HCEC 1CT (cell line): ENCODE measurements at places on chromosomes 16 and 17.

GRCh38 chr17:7538891-7539545 lies 9.8 kb upstream of the TNFSF12 start:
- DNase-seq, result no peak

DNA sequence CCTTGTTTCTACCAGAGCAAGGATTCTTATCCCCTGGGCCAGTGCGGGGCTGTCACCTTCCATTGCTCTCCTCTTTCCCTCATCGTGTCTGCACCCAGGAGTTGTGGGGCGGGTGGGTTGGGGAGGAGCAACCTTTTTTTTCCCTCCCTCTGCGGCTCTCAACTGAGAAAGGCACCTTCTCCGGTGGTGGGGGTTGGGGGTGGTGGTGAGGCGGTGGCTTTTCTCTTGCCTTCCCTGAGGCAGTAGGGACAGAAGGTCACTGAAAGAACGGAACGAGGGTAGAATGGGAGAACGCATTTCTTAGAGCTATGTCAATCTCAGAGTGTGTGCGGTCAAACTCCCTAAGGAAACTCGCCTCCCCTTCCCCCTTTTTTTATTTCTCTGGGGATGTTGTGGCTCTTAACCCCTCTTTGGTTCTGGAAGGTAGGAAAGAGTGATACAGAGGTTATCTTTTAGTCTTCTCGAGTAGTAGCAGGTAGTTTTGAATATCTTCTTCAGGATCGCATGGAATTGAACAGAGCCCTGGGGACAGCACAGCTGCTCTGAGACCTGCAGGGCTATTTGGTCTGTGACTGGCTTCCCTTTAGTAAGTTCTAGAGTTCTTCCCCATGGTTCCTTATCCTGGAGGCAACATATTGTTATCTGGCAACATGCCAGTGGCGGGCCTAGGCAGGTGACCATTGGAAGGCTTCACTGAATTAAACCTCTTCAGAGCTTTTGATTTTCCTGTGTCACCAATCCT lies 994 bp downstream of the CLTC start:
- DNase-seq, result peak; percentile 38

GRCh38 chr16:77995843-77996455 lies 26.4 kb upstream of the CLEC3A start:
- DNase-seq, result no peak

DNA sequence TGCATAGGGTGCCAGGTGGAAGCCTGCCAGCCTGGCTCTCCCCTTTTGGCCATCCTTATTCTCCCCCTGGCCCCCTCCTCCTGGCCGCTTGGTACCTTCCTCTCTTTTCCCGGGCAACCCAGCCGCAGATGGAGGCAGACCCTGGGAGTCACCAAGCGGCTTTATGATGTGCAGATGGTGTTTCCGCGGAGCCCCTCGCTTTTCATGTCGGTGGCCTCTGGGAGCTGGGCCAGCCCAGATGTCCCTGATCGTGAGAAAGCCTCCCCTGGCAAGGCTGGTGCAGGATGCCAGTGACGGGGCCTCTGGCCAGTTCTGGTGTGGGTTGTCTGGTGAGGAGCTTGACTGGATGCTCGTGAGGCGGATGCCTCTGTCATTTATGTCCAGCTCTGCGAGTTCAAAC lies 18.0 kb upstream of the BRD7 start:
- DNase-seq, result no peak

DNA sequence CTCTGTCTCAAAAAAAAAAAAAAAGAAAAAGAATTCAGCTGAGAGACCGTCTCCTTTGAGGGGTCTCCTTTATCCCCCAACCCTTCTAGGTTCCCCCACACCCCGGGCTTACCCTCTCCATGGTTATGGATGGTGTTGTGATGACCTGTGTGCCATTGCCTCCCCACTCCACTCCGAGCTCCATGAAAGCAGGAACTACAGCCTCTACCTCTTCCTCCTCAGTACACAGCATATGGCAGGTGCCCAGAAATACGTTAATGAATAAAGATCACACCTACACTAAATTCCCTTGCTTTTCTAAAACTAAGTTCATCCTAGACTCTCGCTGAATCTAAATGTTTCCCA lies 17.2 kb downstream of the COPRS start:
- DNase-seq, result no peak

- no peak for DNase-seq
These were observed 4.7 kb downstream of the KLHDC4 start for GRCh38 chr16:87761060-87761459.

DNA sequence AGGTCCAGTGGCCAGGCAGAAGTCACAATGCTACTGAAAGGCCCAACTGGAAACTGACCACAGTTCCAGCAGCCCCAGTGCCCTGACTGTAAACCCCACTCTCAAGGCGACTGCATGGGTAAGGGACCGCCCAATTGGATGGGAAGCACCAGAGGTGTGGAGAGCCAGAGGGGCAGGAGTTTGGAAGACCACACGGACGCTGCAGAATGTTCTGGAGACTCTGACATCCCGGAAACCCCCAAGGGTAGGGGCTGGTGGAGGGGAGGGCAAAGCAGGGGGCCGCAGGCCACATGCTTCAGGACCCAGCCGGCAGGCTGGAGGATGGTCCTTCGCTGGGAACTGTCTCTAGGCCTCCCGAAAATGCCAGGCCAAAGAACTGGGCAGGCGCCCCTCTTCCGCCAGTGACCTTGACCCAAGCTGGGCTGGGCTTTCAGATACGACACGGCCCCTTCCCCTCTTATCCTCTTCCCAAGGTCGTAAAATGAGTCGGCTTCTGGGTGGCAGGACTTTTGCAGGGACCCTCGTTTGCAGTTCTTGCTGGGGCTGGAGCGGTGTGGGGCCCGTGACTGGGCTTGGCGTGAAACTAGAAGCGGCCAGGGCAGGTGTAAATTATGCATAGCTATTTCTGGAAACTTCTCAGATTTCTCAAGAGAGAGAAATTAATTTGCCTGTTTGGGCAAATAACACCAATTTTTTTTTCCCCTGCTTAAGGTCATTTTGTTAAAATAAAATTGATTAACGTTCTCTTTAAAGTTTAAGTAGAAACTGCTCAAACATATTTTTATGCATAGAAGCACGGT lies 110.2 kb downstream of the C16orf78 start:
- no peak for DNase-seq

DNA sequence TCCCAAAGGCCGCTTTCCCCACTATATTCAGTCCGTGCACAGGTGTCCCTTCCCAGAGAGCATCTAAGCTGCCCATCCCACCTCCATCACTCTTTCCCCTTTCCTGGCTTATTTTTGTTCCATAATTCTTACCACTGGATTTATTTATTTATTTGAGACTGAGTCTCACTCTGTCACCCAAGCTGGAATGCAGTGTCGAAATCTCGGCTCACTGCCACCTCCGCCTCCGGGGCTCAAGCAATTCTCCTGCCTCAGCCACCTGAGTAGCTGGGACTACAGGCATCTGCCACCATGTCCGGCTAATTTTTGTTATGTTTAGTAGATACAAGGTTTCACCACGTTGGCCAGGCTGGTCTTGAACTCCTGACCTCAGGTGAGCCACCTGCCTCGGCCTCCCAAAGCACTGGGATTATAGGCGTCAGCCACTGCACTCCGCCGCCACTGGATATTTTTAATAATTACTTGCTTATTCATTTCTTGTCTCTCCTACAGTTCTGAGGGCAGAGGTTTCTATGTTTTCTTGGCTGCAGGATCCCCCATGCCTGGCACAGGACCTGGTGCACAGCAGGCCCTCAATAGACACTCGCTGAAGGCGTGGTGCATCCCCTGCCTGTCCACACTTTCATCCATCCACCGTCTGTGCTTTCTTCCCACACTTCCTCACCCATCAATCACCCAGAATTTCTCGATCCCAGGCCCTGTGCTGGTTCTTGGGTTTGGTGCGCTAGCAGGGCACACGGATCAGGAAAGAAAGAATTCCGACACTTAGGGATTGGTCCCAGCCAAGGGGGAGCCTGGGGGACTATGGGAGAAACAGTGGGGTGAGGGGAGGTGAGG lies 9.9 kb upstream of the ADGRG1 start:
- DNase-seq, result peak; percentile 13

DNA sequence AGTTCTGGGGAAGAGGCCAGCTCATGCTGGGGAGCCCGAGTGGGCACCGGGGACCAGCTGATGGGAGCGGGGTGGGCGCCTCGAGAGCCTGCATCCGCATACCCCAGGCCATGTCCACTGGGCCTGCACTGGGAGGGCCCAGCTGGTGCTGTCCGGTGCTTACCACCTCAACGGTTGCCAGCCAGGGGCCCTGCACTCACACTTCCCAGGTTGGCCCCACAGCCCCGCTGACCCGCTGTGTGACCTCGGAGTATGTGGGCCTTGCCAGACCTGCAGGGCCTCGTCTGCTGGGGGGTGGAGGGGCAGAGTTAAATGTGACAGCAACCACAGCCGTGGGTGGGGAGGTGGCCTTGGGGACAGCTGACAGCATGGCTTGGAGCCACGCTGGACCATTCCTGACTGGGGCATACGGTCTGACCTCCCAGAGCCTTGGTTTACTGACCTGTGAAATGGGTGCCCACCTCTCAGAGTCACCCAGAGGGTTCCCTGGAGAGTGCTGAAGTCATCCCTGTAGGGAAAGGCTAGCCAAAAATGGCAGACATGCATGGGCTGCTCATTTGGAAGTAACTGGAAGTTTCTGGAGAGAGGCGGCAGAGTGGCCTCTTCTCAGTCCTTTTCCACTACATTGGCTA lies 5.4 kb upstream of the GAA start:
- no peak for DNase-seq

DNA sequence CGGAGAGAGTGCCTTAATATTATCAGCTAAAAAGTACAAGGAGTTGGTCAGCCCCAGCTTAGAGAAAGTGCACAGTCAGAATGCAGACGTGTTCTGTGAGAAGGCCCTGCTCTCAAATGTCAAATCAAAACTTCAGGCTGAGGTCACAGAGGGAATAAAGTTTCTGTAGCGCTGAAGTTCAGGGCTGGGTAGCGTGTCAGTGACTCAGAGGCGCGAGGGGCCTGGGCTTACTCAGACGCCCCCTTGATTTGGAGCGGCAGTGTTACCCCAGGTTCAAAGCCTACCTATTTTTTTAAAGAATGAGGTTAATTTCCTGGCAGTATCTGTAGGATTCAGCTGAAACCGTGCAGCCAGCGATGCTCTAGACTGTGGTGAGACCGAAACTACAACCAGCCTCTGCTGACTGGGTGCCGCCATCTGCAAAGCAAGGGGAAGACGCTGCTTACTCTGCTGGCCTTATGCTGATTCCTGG lies 4.8 kb downstream of the CIAO3 start:
- no peak for DNase-seq

- DNase-seq, result no peak
These were observed 254.1 kb downstream of the CA10 start for GRCh38 chr17:51904379-51904778.

- DNase-seq, result no peak
These were observed 74.9 kb upstream of the ZNF423 start for GRCh38 chr16:49930841-49931240.

GRCh38 chr16:11177578-11178160 lies 78.3 kb downstream of the SOCS1 start:
- DNase-seq, result no peak

- DNase-seq, result no peak
These were observed 8.3 kb downstream of the FOXJ1 start for GRCh38 chr17:76132574-76133338.

DNA sequence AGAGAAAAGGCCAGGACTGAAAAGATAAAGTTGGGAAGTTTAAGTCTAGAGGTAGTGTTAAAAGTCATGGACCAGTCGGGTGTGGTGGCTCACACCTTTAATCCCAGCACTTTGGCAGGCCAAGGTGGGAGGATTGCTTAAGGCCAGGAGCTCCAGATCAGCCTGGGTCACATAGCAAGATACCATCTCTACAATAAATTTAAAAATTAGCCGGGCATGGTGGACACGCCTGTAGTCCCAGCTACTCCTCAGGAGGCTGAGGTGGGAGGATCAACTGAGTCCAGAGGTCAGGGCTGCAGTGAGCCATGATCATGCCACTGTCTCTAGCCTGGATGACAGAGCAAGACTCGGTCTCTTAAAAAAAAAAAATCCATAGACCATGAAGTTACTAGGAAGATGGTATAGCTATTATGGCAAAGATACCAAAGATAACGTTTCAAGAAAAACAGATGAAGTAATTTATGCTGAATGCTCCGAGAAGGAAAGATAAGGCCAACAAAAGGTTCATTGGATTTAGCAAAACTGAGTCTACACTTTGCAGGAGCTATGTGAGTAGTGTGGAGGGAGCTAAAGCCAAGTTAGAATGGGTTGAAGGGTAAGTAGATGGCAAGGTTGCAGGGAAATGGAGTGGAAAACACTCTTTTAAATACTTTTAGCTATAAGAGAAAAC lies 11.7 kb downstream of the TRIM37 start:
- DNase-seq, result no peak

- no peak for DNase-seq
These were observed 17.5 kb downstream of the ABR start for GRCh38 chr17:1162116-1162855.

GRCh38 chr17:70365091-70365583 lies 195.8 kb downstream of the KCNJ2 start:
- DNase-seq, result peak; percentile 62

- no peak for DNase-seq
These were observed 27.7 kb downstream of the TPSG1 start for GRCh38 chr16:1197237-1197866.

DNA sequence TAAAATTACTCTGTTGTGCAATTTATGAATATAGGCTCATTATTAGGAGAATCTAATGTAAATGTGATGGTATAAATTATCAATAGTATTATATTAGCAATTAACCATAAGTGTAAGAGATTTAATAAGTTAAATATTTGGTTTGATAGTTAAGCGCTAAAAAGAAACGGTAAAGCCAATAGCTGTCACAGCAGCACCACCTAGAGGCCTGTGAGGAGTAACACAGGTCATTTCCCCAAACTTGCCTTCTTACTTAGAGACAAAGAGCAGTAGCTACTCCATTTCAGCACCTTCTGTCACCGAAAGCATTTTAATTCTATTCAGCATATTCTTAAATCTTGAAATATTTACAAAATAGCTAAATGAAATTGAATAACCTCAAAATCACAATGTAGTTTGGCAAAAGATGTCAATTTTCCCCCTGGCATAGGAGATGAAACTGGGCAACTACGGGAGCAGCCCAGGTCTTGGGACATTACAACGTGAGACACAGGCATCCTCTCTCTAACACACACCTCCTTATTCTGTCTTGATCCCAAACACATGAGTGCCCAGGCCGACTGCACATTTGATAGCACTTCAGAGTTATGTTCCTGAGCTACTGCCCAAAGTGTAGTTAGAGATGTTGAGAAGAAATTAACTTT lies 14.3 kb upstream of the DYNLRB2 start:
- DNase-seq, result peak; percentile 20

DNA sequence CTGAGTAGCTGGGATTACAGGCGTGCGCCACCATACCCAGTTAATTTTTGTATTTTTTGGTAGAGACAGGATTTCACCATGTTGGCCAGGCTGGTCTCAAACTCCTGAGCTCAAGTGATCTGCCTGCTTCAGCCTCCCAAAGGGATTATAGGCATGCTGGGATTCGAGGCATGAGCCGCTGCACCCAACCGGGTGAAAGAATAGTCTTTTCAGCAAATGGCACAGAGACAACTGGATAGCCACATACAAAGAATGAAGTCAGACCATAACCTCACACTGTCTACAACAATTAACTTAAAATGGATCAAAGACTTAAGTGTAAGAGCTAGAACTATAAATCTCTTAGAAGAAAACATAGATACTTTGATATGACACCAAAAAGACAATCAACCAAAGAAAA lies 67.6 kb downstream of the TBC1D16 start:
- DNase-seq, result no peak

- DNase-seq, result no peak
These were observed 3.1 kb downstream of the KCNG4 start for GRCh38 chr16:84236671-84237070.
